ENCODE measurements at places on chromosomes 7 and 10.

- no peak for DNase-seq
Measured at GRCh38 chr7:99011706-99012404, 132.1 kb downstream of the SMURF1 start.

DNA sequence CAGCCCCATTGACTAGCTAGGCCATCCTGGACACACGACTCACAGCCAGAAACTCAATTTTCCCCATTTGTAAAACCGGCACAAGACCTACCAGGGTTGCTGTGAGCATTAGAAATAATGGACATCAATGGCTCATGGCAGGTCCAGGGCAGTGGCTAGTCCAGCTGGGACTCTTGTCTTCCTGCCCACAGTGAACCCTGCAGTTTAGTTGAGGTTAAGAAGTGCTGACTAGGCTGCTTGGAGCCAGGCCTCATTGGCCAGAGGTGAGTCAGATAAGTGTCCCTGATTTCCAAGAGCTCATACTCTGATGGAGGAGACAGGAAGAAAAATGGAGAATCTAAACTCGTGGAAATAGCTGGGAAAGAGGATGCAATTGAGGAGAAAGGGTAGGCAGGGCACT is 123.4 kb upstream of the ZNF92 start:
- DNase-seq = peak; percentile 24

DNA sequence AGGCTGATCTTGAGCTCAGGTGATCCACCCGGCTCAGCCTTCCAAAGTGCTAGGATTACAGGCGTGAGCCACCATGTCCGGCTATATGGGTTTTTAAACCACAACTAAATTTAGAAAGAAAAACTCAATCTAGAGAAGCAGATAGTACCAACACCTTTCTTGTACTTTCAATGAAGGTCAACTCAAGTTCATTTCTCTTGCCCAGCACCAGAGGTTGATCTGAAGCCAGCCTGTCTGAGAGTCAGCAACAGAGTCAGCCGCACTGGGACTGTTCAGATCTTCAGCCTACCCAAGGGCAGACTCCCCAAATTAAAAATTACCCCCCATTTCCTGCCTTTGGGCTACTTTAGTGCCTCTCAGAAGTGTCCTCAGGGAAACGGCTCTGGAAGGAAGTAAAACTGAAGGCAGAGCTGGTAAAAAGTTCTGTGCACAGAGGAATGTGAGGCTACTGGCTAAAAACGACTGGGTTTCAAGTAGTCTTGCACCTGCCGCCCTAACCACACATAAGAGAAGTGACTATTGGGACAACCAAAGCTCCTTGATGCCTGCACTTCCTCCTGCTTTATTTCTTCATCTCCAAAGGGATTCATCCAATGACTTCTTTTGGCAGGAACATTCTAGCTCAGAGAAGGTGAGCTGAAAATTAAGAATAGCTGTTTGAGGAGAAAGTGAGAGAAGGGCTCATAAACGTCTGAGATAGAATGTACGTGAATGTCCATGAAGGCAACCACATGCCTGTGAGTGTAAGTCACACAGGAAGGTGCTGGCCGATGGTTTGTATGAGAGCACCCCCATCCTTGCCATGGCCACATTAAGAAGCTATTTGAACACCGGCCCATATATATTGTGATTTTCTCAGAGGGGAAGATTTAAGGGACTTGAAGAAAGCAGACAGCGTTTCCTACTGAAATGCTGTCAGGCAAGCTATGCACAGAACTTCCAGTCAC is 142.4 kb upstream of the PRR15 start:
- no peak for DNase-seq

DNA sequence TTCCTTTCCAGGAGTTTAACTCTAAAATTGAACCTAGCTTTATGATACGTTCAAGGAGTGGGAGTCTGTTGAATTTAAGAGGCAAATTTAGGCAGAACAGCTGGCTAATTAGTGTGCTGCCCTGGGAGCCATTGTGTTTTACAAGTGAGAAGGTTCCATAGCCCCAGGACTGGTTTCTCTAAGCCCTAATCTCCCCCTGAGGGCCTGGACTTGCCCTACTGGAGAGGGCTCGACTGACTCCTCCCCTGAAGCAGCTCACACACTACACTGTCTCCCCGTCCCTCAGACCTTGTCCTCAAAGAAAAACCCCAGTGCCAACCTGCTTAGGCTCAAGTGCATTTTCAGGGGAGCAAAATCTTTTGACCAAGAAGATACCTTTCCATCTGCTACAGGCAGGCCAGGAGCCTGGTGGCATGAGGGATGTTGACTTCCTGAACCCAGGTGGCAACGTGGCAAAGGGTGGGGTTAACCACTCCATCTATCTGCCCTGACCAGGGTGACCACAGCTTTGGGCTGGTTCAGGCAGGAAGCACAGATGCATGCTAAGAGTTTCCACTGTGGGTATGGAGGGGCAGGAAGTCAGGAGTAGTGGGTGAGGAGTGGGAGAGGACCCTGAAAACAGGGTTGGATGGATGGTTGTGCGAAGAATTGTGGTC is 68.9 kb upstream of the CARD11 start:
- no peak for DNase-seq

DNA sequence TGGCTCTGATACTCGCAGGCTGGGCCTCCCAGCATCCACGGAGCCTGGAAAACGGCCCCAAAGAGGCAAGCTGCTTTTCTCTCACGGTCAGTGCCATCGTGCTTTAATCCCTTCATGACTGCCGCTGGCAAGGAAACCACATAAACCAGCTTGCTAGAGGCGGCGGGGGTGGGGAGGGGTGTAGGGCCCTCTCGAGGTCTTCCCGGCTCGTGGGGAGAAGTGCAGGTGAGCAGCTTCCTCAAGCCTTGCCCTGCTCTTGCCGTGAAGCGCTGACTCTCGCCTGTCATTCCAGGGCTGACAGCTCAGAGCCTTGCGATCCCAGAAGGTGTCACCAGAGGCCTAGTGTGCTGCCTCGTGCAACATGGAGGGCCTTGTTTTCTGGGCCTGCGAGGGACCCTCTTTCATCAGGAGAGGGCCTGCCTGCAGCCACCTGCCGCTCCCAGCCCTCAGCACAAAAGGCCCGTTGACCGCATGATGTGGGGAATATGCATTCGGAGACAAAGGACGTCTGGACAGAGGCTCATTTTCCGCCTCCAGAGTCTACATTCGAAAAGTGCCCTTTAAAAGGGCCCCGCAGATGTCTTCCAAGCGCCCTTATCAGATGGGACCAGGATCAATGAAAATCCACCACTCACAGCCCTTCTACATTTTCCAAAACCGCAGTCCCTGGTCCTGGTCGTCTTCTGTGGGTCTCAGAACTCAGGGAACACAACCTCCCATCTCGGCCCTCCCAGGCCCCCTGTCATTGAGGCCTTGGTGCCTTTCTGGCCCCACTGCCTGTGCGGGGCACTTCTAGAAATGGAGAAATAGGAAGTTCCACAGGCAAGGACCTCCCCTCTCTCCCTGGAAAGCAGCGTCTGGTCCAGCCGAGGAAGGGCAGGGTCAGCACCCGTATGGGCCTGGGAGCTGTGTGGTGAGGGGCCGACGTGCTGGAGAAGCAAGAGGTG is 58.7 kb downstream of the ZRANB1 start:
- no peak for DNase-seq

DNA sequence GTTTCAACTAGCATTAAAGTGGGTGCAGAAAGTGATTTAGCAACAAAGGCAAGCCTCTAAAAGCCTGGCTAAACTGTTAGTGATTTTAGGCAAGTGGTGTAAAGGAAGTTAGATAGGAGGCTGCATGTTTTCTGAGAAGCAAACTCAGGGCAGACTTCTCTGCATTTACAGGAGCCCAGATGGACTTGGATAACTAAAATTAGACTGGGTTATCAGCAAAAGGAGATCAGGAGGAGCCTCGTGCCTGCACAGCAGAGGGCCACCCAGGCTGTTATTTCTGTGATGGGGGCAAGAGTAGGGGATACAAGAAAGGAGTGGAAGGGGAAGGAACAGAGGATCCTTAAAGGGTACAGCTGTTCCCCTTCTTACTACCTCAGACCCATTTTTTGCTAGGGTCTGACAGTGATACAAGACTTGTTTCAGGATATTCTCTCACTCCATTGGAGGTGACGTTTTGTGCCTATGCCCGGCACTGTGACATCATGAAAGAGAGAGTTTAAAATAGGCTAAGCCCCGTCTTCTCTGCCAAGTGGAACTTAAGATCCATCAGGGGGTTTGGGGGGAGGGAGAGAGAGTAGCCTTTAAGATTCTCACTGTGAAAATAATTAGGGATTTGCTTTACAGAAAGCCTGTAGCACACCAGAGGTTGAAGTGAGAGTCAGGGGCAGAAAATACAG is 49.6 kb upstream of the PDCD4 start:
- no peak for DNase-seq
